NCI-H460 (cell line): ENCODE measurements at places on chromosomes 16 and 17. TPM values are rescaled to one million over a fixed set of nuclear protein-coding genes. Genes with fewer than 3 reads are reported as not detected.

OTOA gene
- total RNA-seq: not detected in 2 replicates

TBC1D3H gene
- total RNA-seq: not detected in 2 replicates

ABCA9 gene
- 0.02 TPM in 1 of 2 replicates, not detected in the other for total RNA-seq

MYCBPAP gene
- 0.89 and 1.0 TPM in 2 replicates for total RNA-seq

CBX2 gene
- 23.7 and 26.8 TPM in 2 replicates for total RNA-seq

ACSM5 gene
- not detected in 2 replicates for total RNA-seq

OSGIN1 gene
- 53.5 and 57.5 TPM in 2 replicates for total RNA-seq

CCDC154 gene
- 0.42 and 0.61 TPM in 2 replicates for total RNA-seq

PRR11 gene
- 47.7 and 47.9 TPM in 2 replicates for total RNA-seq

DCXR gene
- 42.6 and 44.3 TPM in 2 replicates for total RNA-seq

TMEM106A gene
- 2.0 and 2.5 TPM in 2 replicates for total RNA-seq

C1QTNF1 gene
- 0.22 TPM in 1 of 2 replicates, not detected in the other for total RNA-seq

SYCE1L gene
- total RNA-seq: 0.45 and 1.4 TPM in 2 replicates

SCPEP1 gene
- 64.1 and 70.1 TPM in 2 replicates for total RNA-seq

TRIM72 gene
- total RNA-seq: under 0.01 TPM in 1 of 2 replicates, not detected in the other

NOG gene
- total RNA-seq: 0.49 and 0.57 TPM in 2 replicates

CCDC200 gene
- total RNA-seq: not detected in 2 replicates

FBXW10B gene
- total RNA-seq: 1.9 and 3.2 TPM in 2 replicates

KRT9 gene
- not detected in 2 replicates for total RNA-seq

DHRS7B gene
- 11.9 and 14.6 TPM in 2 replicates for total RNA-seq

INPP5K gene
- total RNA-seq: 20.0 and 35.9 TPM in 2 replicates

ABCC11 gene
- total RNA-seq: not detected in 2 replicates

SHPK gene
- 8.8 and 9.7 TPM in 2 replicates for total RNA-seq

HBA2 gene
- total RNA-seq: not detected in 2 replicates

RND2 gene
- total RNA-seq: not detected in 2 replicates

GLP2R gene
- 86.7 and 106 TPM in 2 replicates for total RNA-seq

CASKIN1 gene
- 0.50 and 1.5 TPM in 2 replicates for total RNA-seq

BEAN1 gene
- 0.42 and 0.46 TPM in 2 replicates for total RNA-seq

TEKT5 gene
- not detected in 2 replicates for total RNA-seq

PYCARD gene
- not detected in 2 replicates for total RNA-seq

SLC6A4 gene
- total RNA-seq: not detected in 2 replicates

ANKFN1 gene
- 0.52 and 0.94 TPM in 2 replicates for total RNA-seq

PDILT gene
- total RNA-seq: not detected in 2 replicates

PIPOX gene
- 0.35 and 0.62 TPM in 2 replicates for total RNA-seq

OR2C1 gene
- total RNA-seq: not detected in 2 replicates

SLFN14 gene
- not detected in 2 replicates for total RNA-seq

TLCD3B gene
- total RNA-seq: 0.07 TPM in 1 of 2 replicates, not detected in the other

ITGAL gene
- not detected in 2 replicates for total RNA-seq

KRT34 gene
- 0.10 TPM in 1 of 2 replicates, not detected in the other for total RNA-seq

RHBDL3 gene
- 0.25 and 0.43 TPM in 2 replicates for total RNA-seq

CA7 gene
- not detected in 2 replicates for total RNA-seq

PYY gene
- total RNA-seq: not detected in 2 replicates

TBC1D26 gene
- total RNA-seq: 0.35 TPM in 1 of 2 replicates, not detected in the other

CYB5B gene
- total RNA-seq: 79.3 and 107 TPM in 2 replicates

TEX2 gene
- 13.9 TPM in 2 replicates for total RNA-seq

SMTNL2 gene
- total RNA-seq: 0.12 and 0.17 TPM in 2 replicates

CDH13 gene
- total RNA-seq: 108 and 123 TPM in 2 replicates

SPATA22 gene
- total RNA-seq: not detected in 2 replicates

FOXC2 gene
- not detected in 2 replicates for total RNA-seq

PALB2 gene
- 22.1 and 22.4 TPM in 2 replicates for total RNA-seq

ULK2 gene
- 24.4 and 31.8 TPM in 2 replicates for total RNA-seq
